ENCODE measurements at places on chromosomes 2 and 18.

GRCh38 chr18:23114171-23114881, 21.0 kb upstream of the CABLES1 start:
- DNase-seq: peak; percentile 59

DNA sequence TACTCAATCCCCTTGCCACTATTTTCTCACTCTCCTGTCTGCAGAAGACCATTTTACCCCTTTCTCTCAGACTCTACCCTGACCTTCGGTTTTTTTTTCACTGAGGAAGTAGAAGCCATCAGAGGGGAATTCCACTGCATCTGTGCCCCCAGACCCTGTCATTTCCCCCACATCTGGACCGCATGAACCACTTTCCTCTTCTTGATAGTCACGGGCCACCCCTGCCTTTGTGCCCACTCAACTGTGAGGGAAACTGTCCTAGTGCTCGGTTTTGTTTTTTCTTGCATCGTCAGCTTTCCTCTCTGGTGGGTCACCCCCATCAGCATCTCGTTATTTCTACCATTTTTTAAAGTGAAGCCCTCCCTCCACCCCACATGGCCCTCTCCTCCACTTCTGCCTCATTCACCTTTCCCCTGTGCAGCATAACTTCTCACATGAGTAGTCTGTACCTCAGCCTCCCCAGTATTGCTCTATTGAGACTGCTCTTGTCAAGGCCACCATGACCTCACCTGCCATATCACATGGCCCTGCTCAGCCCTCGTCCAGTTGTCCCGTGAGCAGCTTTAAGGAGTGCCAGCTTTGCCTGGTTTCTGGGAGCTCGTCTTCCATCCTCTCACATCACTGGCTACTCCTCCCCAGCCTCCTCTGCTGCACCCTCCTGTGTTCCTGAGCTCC, 32.4 kb downstream of the TMEM87B start:
- DNase-seq: no peak

DNA sequence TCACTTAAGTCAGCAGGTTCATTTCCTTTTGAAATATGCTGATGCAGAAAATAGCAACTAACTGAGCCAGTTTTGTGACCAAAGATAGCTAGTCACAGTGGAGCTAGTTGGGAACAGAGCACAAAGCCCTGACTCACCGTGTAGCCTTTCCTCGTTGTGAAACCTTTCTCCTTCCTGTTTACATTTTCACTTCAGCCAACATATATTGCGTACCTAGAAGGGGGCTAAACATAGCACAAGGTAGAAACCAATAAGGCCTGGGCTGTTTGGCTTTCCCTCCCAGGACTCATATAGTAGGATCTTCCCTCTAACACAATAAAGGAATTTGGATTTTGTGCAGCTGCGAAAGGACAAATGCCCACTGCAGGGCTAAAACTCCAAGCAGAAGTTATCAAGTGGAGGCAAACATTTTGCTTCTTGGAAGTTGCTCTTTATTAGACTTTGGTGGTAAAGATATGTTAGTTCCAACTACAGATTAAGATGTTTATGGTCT, 24.5 kb upstream of the LPIN2 start:
- DNase-seq: no peak

DNA sequence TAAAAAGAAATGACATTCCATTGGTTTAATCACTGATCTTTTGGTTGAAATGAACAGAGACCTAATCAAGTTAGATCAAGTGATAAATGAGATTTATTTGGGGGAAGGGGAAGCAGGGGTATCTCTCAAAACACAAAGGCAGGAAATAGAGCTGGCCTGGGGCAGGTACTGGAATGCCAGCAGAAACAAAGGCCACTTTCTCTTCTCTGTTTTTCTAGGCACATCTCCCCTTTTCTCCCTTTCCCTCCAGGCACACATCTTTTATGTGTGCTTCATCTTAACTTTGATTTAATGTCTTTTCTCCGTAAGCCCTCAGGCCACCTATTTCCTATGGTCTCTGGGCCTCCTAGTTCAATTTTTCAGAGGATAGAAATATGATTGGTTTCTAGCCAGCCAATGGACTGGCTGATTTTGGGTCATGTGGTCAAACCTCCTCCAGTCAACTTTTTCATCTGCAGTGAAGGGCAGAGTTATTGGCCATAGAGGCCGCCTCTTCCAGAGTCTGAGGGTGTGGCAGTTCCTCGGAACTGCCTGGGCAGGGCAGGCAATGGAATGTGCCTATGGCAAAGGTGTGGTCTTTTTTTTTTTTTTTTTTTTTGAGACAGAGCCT, 58.9 kb upstream of the FAM136A start:
- no peak for DNase-seq

- no peak for DNase-seq
Measured at GRCh38 chr18:37199741-37200140, 365.9 kb downstream of the CELF4 start.

DNA sequence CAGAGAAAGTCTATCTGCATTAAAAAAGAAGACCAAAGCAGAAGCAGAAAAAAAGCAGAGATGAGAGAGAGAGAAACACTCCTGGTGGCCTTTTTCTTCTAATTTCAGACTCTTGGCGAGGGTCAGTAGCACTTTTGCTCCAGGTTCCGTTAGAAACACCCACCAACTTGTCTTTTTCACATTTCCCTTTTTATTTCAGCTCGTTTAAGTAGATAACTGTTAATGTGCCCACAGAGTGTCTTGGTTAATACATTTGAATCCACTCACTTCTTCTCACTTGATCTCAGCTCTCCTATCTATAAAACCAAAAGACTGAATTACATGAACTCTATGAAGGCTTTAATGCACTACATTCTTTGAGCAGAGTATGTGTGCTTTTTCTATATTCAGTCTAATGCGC, 63.1 kb downstream of the AAK1 start:
- no peak for DNase-seq

DNA sequence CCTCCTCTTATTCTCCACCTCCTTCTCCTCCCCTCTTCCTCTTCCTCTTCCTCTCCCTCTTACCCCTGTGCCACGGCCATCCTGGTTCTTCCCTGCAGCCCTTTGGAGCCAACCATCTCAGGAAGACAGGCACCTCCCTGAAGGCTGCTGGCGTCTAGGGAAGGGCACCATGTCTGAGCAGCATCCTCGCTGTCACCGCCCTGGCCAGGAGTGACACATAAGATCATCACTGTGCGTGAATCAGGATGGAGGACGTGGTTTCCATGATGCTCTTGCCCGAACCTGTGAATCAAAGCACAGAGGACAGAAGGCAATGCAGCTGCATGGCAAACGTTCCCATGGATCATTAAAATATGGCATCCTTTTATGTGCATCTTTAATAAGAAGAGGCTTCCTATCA, 236.0 kb downstream of the SH3BP4 start:
- no peak for DNase-seq

- DNase-seq: no peak
Measured at GRCh38 chr2:25062511-25062917, 20.6 kb downstream of the EFR3B start.

DNA sequence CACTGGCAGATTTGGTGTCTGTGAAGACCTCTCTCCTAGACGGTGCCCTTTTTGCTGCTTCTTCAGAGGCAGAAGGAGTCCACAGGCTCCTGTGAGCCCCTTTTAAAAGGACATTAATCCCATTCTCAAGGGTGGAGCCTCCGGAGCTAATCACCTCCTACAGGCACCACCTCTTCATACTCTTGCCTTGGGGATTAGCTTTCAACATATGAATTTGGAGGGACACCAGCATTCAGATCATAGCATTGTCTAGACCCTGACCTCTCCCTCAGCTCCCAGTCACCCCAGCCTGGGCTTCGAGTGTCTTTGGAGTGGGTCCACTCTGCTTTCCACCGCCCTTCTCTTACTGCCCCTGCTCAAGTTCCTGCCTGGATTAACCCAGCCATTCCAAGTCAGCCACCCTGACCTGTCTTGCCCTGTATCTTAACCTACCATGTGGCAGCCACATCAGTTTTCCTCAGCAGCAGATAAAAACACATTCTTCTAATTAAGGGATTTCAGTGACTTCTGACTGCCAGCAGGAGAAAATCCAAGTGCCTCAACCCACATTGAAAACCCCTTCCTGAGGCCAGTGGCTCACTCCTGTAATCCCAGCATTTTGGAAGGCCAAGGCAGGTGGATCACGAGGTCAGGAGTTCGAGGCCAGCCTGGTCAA, 6.1 kb upstream of the NCL start:
- no peak for DNase-seq

GRCh38 chr2:147365622-147366021, 479.2 kb upstream of the ACVR2A start:
- DNase-seq: no peak

DNA sequence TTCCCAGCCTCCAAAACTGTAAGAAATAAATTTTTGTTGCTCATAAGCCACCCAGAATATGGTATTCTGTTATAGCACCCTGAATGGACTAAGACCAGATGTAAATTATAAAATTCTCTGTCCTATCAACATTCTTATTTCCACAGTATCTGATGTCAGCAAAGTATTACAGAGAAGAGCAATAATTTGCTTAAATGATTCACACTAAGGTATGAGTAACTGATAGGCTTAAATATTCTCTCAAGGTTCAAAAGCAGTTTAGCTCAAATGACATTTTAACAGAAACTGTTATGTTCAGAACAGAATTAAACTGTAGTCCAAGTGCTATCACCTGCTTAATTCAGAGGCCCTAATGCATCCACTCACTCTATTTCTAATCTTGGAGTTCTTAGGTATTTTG, 12.8 kb downstream of the SESTD1 start:
- peak; percentile 30 for DNase-seq

DNA sequence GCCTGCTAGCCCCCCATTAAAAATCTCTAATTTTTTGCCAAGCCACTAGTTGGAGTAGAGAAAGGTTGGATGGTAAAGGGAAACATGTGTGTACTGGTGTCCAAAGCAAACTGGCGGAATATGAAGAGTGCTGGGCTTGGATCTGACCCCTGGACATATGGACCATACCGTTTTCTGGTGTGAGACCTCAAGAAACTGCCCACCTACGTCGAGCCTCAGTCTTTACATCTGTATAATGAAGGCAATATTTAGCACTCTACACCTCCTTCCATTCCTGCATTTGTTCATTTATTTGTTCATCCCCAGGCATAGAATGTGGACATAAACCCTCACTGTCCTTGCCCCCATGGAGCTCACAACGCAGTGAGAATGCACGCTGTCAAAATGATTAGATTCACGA, 142.4 kb downstream of the RHBDD1 start:
- DNase-seq: no peak

DNA sequence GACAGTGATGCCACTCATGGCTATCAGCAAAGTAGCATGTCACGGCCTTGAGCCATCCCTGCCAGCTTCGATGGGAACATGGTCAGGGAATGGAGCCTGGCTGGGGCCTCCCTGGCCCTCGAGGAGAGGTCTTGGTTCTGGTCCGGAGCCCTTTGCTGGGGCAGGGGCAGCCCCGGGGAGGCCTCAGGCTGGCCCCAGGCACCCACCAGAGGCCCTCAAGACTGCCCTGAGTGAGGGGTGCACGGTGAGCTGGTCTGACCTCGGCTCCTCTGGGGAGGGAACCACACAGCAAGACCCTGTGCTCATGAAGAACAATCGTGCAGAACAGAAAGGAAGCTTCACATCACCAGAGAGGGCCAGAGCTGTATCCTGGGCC, 75.2 kb upstream of the OTOS start:
- no peak for DNase-seq

DNA sequence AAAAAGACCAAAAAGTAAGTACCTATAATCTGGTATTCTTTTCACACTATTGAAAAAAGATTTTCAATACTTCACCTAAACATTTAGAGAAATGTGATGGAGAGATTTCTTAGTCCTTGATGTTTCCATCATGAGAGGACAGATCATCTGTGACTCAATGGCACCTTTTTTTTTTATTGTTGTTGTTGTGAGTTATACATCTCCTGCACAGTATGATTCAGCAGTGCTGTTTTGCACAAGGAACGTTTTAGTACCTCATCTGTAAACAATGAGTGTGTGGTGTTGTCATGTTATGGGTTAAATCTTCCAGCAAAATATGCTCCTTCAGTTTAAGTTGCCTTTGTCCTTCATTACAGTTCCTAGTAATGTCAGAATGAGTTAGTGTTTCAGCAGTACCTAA, 2.2 kb downstream of the KIAA1328 start:
- DNase-seq: no peak

DNA sequence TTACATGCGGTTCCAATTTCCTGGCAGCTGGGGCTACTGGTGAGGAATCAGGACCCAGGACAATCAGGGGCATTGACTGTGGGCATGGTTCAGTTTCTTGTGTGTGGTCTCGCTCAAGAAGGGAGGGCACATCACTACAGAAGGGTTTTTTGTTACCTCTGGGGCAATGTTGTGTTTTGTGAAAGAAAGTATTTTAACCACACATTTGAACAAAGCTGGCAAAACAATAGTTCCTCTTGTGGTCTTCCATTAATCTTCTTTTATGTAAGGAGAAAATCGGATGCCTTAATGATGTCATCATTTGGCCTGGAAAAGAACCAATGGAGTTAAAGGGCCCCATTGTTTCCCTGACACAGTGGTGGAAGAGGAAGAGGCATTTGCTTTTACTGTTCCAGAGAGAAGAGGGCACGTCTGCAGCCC, 197.4 kb downstream of the SH3BP4 start:
- DNase-seq: no peak

DNA sequence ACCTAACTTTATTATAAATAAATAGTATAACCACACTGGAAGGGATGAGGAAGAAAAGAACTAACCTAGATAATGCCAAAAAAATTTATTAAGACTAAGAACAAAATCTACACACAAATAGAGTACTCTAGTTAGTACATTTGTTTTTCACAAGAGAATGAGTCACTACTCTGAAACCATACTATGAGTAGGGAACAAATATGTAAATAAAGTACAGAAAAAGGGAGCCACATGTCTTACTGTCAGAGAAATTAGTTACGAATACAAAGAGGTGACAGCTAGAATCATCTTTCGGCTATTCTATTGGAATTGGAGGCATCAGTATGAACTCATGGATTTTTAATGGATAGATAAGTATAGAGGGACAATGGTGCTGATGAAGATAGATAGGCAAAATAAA, 150.5 kb downstream of the COPS8 start:
- no peak for DNase-seq

GRCh38 chr18:59357928-59358327, 1.1 kb downstream of the LMAN1 start:
- peak; percentile 60 for DNase-seq

- DNase-seq: no peak
Measured at GRCh38 chr2:27262379-27263286, at the start of gene SLC30A3. SLC30A3 (minus strand) TSS chr2:27263047; CDS start chr2:27262906, 141 bp downstream.

- DNase-seq: no peak
Measured at GRCh38 chr2:240469239-240469636, 33.8 kb downstream of the GPC1 start.

DNA sequence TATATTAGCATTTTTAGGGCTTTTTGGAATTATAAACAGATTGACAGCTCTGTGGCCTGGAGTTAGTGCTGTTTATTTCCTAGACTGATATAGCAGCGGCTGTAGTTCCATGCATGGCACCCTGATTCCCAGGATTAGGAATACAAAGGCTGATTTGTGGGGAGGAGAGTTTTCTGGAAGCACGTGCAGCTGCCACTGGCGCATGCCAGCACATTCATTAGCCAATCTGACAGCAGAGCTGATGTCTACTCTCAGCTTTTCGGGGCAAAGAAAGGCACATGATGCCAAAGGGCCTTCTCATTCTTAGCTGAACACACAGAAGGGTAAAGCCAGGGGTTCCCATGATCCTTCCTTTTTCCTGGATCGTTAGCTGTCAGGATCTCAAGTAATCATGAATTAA, 45.7 kb upstream of the RAPH1 start:
- no peak for DNase-seq

Data from kidney glomerular epithelial cell (primary cell).